HepG2 (cell line): ENCODE measurements at places on chromosomes 1 and 21. TPM values are rescaled to one million over a fixed set of nuclear protein-coding genes. Genes with fewer than 3 reads are reported as not detected.

Gene EFNA3
- 1.0 and 1.6 TPM in 2 replicates for total RNA-seq

Gene SPATA21
- 0.21 and 0.80 TPM in 2 replicates for total RNA-seq

Gene WDR64
- not detected in 2 replicates for total RNA-seq

Gene FMN2
- not detected in 2 replicates for total RNA-seq

Gene PAPPA2
- total RNA-seq = not detected in 2 replicates

Gene S100A7
- total RNA-seq = not detected in 2 replicates

Gene SPATA45
- 0.64 and 0.86 TPM in 2 replicates for total RNA-seq

Gene IL24
- total RNA-seq = not detected in 2 replicates

Gene OR2T35
- not detected in 2 replicates for total RNA-seq

Gene OR10K2
- total RNA-seq = not detected in 2 replicates

Gene LRIF1
- 42.4 and 67.4 TPM in 2 replicates for total RNA-seq

Gene RPS6KA1
- 24.0 and 24.2 TPM in 2 replicates for total RNA-seq

Gene ADCY10
- 0.02 and 0.03 TPM in 2 replicates for total RNA-seq
